ENCODE measurements at places on chromosomes 4 and X. TPM values are rescaled to one million over a fixed set of nuclear protein-coding genes. Genes with fewer than 3 reads are reported as not detected.

The PITX2 gene
- total RNA-seq: not detected

The PLAC1 gene
- total RNA-seq: not detected

The APBB2 gene
- 97.3 TPM for total RNA-seq

The KLF8 gene
- 32.6 TPM for total RNA-seq

The ETDB gene
- not detected for total RNA-seq

The GAB3 gene
- 0.94 TPM for total RNA-seq

The TLR3 gene
- total RNA-seq: 0.63 TPM

The MXRA5 gene
- total RNA-seq: 1.6 TPM

The ZCCHC18 gene
- 18.2 TPM for total RNA-seq

The ITIH6 gene
- total RNA-seq: not detected

The SLC9B1 gene
- total RNA-seq: 6.9 TPM

The SUPT20HL2 gene
- not detected for total RNA-seq

The GPC4 gene
- 4.4 TPM for total RNA-seq

The FAM149A gene
- 39.8 TPM for total RNA-seq

All from parietal lobe (tissue), 2 donors.